ENCODE measurements at places on chromosomes 6 and 20.

DNA sequence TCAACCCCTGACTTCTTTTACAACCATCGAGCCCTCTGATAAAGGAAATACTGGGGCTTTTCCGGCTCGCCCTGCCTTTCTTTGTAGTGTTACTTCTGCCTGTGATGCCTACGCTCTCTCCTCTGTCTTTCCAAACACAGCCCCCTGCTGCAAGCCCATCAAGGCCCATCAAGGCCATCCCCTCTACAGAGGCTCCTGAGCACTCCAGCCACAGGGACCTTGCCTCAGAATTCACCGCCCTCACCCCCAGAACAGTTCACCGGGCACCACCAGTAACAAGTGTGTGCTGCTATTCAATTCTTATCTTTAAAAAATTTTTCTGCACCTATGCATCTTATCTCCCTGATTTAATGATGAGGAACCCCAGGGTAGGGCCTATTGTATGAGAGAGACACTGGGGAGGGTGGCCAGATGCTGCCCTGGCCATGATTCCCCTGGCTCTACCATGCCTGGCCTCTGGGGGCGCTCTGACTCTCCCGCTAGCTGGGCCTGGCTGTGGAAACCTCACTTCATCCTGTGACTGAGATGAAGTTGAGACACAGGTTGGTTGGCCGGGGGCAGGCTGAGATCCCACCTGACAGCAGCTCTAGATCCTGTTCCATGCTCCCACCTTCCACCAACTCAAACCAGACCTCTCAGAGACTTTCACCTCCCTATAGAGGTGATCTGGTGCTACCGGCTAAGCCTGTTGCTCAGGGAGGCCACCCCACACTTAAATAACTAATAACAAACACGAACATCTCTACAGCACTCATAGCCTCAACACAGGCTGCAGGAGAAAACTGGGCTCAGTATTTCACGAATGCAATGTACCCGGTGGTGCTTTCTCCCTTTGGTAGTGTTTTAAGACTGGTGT lies 19.2 kb upstream of the GLP1R start:
- peak; percentile 26 for DNase-seq

GRCh38 chr6:119443993-119444641 lies 94.6 kb upstream of the MAN1A1 start:
- DNase-seq, result no peak

- no peak for DNase-seq
Observed at GRCh38 chr6:154404791-154405400, 48.3 kb upstream of the IPCEF1 start.

GRCh38 chr20:42063141-42063540 lies 445.0 kb upstream of the CHD6 start:
- no peak for DNase-seq

- DNase-seq, result no peak
Observed at GRCh38 chr6:137226697-137227096, 7.5 kb upstream of the IFNGR1 start.
